Left lung (tissue), 14 donors: ENCODE measurements at places on chromosomes 11 and 22. TPM values are rescaled to one million over a fixed set of nuclear protein-coding genes. Genes with fewer than 3 reads are reported as not detected.

GRCh38 chr11:128840137-128840536 lies 27.0 kb downstream of the KCNJ1 start:
- no peaks in the 10 kb centered on the region for H3K36me3 ChIP-seq
- no peak overlapping the region for H3K4me3 ChIP-seq
- H3K27me3 ChIP-seq, result no peaks in the 10 kb centered on the region
- H3K4me1 ChIP-seq, result peaks cover 31% of the 10 kb centered on the region
- no peak for DNase-seq
- no peak overlapping the region for H3K27ac ChIP-seq

GRCh38 chr11:127620671-127621070 lies 620.1 kb upstream of the KIRREL3 start:
- no peaks in the 10 kb centered on the region for H3K36me3 ChIP-seq
- no peak overlapping the region for H3K4me3 ChIP-seq
- no peak overlapping the region for H3K27ac ChIP-seq
- H3K4me1 ChIP-seq, result no peaks in the 10 kb centered on the region

DNA sequence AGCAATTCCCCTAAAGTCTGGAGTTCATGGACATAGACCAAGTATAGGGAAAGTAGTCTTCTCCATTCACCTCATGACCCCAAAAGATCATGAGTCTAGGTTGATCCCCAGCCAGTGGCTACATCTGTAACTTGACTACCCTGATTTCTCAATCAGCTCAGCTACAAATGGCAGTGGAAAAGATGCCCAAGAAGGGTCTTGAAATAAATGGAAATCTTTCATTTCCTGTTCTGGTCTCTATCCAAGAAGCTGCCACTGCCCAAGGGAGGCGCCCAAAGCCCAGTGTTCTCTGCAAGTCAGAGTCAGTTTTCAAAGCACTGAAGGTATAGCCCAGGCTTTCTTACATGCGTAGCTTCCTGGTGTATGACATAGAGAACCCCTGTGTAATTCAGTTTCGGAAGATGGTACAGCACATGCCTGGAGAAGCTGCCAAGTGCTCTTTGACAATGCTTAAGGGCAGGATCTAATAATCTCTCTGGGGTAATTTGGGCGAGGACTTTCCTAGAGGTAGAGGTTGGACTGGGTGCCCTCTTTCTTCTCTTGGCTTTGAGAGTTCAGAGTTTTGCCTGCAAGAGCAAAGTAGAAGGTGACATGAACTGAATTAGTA lies 101.1 kb downstream of the ADAMTS15 start:
- H3K27me3 ChIP-seq, result no peaks in the 10 kb centered on the region
- no peak overlapping the region for H3K27ac ChIP-seq
- DNase-seq, result no peak
- no peaks in the 10 kb centered on the region for H3K4me1 ChIP-seq
- H3K36me3 ChIP-seq, result no peaks in the 10 kb centered on the region
- H3K4me3 ChIP-seq, result no peak overlapping the region

- no peak overlapping the region for H3K4me3 ChIP-seq
- peak; percentile 51 for DNase-seq
- H3K4me1 ChIP-seq, result no peaks in the 10 kb centered on the region
- no peaks in the 10 kb centered on the region for H3K36me3 ChIP-seq
- H3K27ac ChIP-seq, result no peak overlapping the region
These were observed 209.6 kb downstream of the BUD13 start for GRCh38 chr11:116563028-116563711.

SYCE3 gene
- not detected for total RNA-seq

SLC5A1 gene
- 0.42 TPM for total RNA-seq
